ENCODE measurements at places on chromosomes 7 and 10. TPM values are rescaled to one million over a fixed set of nuclear protein-coding genes. Genes with fewer than 3 reads are reported as not detected.

DNA sequence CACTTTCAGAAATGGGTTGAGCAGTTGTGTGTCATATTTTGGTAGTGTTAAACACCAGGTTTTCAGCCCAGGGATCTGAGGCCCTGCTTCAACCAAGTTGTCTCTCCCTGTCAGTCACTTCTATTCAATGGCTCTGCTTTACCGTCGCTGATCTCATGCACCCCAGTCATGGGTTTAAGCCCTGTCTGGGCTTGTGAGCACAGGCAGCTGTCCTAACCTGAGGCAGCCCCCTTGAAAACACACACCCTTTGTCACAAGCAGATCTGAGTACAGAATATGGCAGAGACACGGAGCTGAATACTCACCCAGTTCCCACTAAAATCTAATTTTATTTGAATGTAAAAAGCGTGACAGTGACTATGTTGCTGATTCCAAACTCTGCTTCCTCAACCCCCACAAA is 110.6 kb upstream of the GLI3 start:
- H3K27me3 ChIP-seq, result no peaks in the 10 kb centered on the region
- no peak overlapping the region for H3K4me3 ChIP-seq
- H3K36me3 ChIP-seq, result no peaks in the 10 kb centered on the region
- no peak overlapping the region for H3K27ac ChIP-seq
- no peak for DNase-seq

SLC16A9 gene
- polyA plus RNA-seq, result 35.4 TPM

DNA sequence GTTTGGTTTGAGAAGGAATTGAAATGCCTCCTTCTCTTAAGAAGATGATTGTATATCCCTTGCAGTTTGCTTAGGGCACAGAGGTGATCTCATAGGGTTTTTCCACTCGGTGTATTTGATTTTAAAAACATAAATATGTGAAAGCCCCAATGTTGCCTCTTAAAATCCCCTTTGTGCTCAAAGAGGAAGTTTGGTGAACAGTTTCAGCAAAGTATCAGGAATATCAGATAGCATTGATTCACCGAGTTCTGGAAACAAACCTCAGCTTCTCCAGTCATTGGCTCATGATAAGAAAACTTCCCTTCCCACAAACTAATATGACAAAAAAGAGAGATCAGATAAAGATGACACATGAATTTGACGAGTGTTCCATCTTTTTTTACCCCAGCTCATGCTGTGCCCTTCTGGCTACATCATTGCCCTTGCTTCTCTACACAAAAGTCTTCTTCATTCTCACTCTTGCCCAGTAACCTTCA is 20.1 kb upstream of the SMNDC1 start:
- no peaks in the 10 kb centered on the region for H3K4me1 ChIP-seq
- no peak for DNase-seq
- H3K27ac ChIP-seq, result no peak overlapping the region
- no peak overlapping the region for H3K4me3 ChIP-seq
- H3K27me3 ChIP-seq, result no peaks in the 10 kb centered on the region

SFTPA2 gene
- 0.57 TPM for polyA plus RNA-seq

GATAD1 gene
- 27.6 TPM for polyA plus RNA-seq

DNA sequence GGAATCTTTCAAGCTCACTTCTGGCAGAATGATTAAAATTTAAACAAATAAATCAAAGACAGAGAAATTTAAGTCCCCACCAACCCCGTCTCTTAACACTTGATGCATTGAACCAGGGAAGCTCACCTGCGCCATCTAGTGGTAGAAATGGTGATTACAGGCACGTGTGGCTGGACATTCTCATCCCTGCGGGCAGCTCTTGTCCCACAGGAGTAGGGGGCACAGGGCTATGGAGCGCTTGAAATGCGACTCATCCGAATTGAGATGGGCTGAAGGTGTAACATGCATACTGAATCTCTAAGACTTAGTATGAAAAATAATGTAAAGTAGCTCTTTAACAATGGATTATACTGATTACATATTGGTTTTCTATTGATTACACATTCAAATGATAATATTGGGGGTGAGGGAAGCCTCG is 24.8 kb upstream of the SLIT1 start:
- no peaks in the 10 kb centered on the region for H3K36me3 ChIP-seq
- no peak overlapping the region for H3K27ac ChIP-seq
- H3K27me3 ChIP-seq, result no peaks in the 10 kb centered on the region
- no peak overlapping the region for H3K4me3 ChIP-seq
- peak; percentile 94 for DNase-seq
- peaks cover 5% of the 10 kb centered on the region for H3K4me1 ChIP-seq

GJD4 gene
- 0.19 TPM for polyA plus RNA-seq

ANKRD61 gene
- polyA plus RNA-seq, result 2.1 TPM

GRCh38 chr10:89382757-89383156 is 4.9 kb downstream of the IFIT1B start:
- H3K27ac ChIP-seq, result no peak overlapping the region
- no peaks in the 10 kb centered on the region for H3K36me3 ChIP-seq

GRCh38 chr7:26198781-26199169 is 1.8 kb downstream of the HNRNPA2B1 start:
- peak overlapping the region; percentile 100 for H3K27ac ChIP-seq
- H3K4me3 ChIP-seq, result peak overlapping the region; percentile 100
- H3K36me3 ChIP-seq, result peaks cover 26% of the 10 kb centered on the region
- no peaks in the 10 kb centered on the region for H3K27me3 ChIP-seq
- no peak for DNase-seq
- H3K4me1 ChIP-seq, result no peaks in the 10 kb centered on the region

- H3K27ac ChIP-seq, result peak overlapping the region; percentile 62
- H3K36me3 ChIP-seq, result peaks cover 9% of the 10 kb centered on the region
- peaks cover 21% of the 10 kb centered on the region for H3K4me1 ChIP-seq
- no peaks in the 10 kb centered on the region for H3K27me3 ChIP-seq
- H3K4me3 ChIP-seq, result peak overlapping the region; percentile 69
These were observed 851 bp downstream of the KIFBP start for GRCh38 chr10:68989317-68989990.

DNA sequence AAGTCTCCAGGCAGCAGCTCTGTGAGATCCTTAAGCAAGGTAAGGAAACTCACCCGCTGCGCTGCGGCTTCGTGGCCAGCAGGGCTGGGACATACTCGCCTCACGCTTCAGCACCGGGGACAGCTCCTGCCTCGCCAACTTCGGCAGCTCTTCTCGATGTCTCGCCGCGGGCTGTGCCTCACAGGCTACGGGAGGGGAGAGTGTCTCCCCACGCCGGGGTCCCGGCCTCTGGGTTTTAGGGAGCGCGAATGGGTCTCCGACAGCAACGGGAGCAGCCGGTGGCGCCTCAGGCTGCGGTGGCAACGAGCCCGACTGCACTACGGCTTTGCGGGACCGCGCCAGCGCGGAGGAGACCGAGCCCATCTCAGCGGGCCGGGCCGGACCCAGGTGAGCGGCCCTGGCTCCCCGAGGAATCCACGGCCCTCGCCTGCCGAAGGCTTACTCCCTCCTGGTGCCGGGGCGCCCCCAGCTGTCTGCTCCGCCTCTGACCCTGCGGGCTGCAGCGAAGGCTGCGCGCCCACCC is 62.4 kb downstream of the LSM5 start:
- H3K36me3 ChIP-seq, result no peaks in the 10 kb centered on the region
- no peak overlapping the region for H3K4me3 ChIP-seq
- H3K27me3 ChIP-seq, result peaks cover 46% of the 10 kb centered on the region
- H3K4me1 ChIP-seq, result peaks cover 12% of the 10 kb centered on the region

- H3K4me1 ChIP-seq, result peaks cover 45% of the 10 kb centered on the region
- no peak for DNase-seq
- no peaks in the 10 kb centered on the region for H3K36me3 ChIP-seq
- H3K27me3 ChIP-seq, result peaks cover 62% of the 10 kb centered on the region
- no peak within 1 kb of the TSS for H3K27ac ChIP-seq
These were observed at the start of gene PRR15 for GRCh38 chr7:29563590-29564495. TSS of gene PRR15 (plus strand) at chr7:29563835. CDS start at chr7:29566330, 2,495 bp downstream.

DNA sequence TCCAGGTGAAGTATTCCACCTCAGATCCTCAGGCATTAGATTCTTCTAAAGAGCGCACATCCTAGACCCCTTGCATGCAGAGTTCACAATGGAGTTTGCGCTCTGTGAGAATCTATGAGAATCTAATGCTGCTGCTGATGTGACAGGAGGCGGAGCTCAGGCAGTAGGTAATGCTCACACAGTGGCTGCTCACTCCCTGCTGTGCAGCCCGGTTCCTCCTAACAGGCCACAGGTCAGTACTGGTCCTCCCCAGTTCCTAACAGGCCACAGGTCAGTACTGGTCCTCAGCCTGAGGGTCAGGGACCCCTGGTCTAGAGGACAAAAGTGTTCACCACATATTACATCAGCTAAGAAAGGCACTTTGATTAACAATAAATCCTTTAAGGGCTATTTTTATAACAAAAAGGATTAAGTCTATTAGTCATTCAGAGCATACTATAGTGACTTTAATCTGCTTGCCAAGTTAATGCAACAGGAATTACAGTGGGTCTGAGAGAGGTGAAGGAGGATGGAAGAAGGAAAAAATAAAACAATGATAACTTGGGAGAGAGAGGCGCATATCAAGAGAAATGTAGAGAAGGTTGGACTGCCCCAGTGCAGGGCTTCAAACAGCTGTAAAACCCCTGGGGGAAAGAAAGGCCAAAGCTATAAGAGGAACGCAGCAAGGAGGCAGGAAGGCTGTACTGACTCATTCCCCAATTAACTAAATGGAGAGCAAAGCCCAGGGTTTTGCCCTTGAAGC is 49.2 kb downstream of the CUL2 start:
- DNase-seq, result no peak
- H3K27ac ChIP-seq, result no peak overlapping the region
- H3K27me3 ChIP-seq, result no peaks in the 10 kb centered on the region
- H3K4me3 ChIP-seq, result no peak overlapping the region
- no peaks in the 10 kb centered on the region for H3K4me1 ChIP-seq
- H3K36me3 ChIP-seq, result peaks cover 25% of the 10 kb centered on the region

BHLHA15 gene
- 3.2 TPM for polyA plus RNA-seq

- no peak overlapping the region for H3K27ac ChIP-seq
- H3K4me3 ChIP-seq, result no peak overlapping the region
- H3K4me1 ChIP-seq, result peaks cover 5% of the 10 kb centered on the region
- H3K36me3 ChIP-seq, result no peaks in the 10 kb centered on the region
These were observed 181.3 kb upstream of the FZD1 start for GRCh38 chr7:91082852-91083495.

CALCR gene
- polyA plus RNA-seq, result 0.51 TPM

DNA sequence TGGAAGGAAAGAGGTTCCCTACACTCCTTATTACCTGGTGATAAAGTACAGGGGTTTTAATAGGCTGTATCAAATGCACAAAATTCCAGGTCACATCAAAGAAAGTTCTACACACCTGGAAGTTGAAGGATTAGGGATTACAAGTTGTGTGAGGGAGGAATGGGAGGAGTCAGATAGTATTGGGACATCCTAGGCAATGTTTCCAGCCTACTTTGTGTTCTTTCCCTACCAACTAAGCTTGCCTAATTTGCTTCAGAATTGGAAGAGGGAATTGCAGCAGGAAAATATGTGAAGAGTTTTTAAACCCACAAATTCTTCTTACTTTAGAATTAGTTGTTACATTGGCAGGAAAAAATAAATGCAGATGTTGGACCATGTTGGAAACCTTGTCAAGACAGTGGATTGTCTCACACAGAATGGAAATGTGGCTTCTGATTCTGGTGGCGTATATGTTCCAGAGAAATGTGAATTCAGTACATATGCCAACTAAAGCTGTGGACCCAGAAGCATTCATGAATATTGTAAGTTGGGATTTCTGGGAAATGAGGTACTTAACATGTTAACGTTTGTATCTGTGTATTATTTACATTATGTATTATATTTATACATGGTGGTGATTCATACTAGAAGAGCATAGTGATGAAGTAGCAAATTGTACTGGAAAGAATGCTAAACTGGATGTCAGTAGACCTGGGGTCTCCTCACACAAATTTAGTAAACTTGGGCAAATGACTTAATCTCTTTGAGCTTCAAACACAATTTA is at the start of gene LIPM:
Gene LIPM, plus strand, starts transcription at position 208 of the 763 bp plus-strand sequence. Its CDS starts 167 bp downstream, at position 375.
- no peak within 1 kb of the TSS for H3K4me3 ChIP-seq
- no peak for DNase-seq
- no peaks in the 10 kb centered on the region for H3K4me1 ChIP-seq

- no peaks in the 10 kb centered on the region for H3K27me3 ChIP-seq
- no peak for DNase-seq
- no peaks in the 10 kb centered on the region for H3K36me3 ChIP-seq
- no peaks in the 10 kb centered on the region for H3K4me1 ChIP-seq
- no peak overlapping the region for H3K27ac ChIP-seq
- no peak overlapping the region for H3K4me3 ChIP-seq
These were observed 71.8 kb downstream of the OSBPL3 start for GRCh38 chr7:24908166-24908565.
